H1 (cell line): ENCODE measurements at places on chromosomes 3 and 15. TPM values are rescaled to one million over a fixed set of nuclear protein-coding genes. Genes with fewer than 3 reads are reported as not detected.

Gene GHSR
- total RNA-seq, result not detected in 2 replicates

Gene OSTN
- total RNA-seq, result not detected in 2 replicates

Gene AMOTL2
- 60.3 and 63.7 TPM in 2 replicates for total RNA-seq

Gene CIB2
- total RNA-seq, result 45.8 and 46.8 TPM in 2 replicates

Gene ECE2
- 0.48 and 0.86 TPM in 2 replicates for total RNA-seq

Gene NT5DC2
- 331 and 367 TPM in 2 replicates for total RNA-seq

DNA sequence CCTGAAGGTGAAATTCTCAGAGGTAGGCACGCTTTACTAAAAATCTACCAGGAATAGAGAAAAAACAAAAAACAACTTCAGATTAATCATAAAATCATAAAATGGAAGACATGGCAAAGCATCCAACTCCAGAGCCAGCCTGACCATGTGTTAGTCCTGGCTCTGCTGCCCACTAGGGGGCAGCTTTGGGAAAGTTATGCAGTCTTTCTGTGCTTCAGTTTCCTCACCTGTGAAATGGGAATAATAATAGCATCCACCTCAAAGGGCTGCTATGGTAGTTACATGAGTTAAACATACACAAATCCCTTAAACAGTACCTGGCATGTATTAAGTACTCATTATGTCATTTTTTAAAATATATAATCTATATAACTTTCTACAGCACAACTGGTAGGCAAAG lies 52.3 kb downstream of the WNT5A start:
- DNase-seq, result peak; percentile 17

DNA sequence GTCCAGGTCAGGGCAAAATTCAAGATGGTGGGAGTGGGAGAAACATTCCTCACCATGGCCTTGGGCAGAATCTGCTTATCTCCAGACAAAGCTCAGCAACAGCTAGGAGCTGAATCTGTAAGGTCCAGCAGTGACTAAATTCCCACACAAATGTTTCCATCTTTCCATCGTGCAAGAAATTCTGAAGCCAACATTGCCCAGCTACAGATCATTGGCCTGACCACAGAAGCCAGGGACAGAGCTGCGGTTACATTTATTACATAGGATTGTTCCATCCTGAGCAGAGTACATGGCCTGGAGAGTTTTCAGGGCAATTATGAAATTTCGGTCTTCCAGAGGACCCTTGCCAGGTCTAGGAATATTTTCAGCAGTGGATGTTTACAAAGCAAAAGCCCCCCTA lies 100.3 kb downstream of the LIPC start:
- no peak for DNase-seq

- no peak for DNase-seq
Observed at GRCh38 chr15:73389539-73389938, 20.8 kb upstream of the HCN4 start.

- DNase-seq, result no peak
Observed at GRCh38 chr3:53828581-53828980, 17.6 kb downstream of the CHDH start.

DNA sequence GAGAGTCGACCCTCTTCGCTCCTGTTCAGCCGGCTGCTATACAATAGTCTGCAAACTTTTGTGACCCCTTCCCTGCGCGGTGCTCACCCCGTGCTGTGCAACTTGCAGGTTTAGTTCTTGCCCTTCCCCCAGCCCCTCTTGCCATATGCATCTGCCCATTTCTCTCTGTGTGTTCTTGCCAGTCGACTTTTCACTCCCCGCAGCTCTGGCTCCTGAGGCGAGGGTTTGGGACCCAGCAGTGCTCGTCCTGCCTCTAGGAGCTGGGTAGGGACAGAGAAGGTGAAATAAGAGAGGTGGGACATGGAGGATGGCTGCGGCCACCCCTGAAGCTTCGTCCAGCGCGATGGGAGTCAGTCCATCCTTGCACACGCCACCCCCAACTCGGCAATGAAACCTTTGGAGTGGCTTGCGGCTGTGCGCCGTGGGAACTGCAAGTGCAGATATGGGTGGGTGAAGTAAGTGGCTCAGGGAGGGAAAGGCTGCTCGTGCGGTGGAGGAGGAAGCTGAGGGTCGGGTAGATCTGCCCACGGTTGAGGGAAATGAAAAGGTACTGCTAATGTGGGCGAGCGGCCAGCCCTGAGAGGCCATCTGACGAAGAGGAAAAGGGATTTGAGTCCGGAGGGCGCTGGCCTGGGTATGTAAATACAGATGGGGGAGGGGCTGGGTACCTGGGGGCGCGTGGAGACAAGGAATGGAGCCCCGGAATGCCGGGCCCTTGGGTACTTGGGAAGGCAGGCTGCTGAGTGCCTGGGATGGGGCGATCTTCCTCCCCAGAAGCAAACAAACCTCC lies 1.0 kb downstream of the LRRC3B start:
- DNase-seq, result no peak

- DNase-seq, result no peak
Observed at GRCh38 chr3:115359536-115359935, 212.4 kb upstream of the ZBTB20 start.

DNA sequence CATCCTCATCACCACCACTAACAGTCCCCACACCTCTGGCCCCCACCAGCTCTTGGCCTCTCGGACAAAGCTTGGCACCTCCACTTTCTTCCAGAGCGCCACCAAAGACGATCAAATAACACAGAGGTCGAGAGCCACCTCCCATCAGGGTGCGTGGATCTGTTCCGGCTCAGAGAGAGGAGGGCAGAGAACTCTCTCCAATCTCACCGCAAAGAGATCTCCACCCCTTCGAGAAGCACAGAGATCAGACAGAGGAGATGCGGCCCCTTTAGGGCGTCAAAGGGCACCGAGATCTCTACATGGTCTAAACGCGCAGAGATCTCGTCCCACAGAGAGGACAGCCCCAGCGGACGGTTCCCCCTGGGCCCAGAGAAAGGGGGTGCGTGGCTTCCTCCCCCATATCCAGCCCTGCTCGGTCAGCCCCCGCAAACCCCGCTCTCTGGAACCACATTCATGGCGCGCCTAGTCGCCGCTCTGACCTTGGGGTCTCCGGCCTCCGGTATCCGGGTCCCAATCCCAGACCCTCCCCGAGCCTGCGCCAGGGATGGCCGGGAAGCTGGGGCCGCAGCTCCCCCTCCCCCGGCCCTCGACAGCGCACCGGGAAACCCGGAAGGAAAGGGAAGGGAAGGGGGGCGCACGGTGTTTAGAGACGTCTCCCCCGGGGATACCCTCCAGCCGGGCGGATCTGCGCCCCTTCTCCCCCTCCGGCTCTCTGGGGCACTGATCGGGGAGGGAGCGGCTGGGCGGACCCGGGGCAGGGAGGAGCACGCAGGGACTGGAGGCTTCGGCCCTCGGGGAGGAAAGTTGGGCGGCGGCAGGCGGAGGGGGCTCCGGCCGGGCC lies 608 bp downstream of the SCN5A start:
- DNase-seq, result no peak

DNA sequence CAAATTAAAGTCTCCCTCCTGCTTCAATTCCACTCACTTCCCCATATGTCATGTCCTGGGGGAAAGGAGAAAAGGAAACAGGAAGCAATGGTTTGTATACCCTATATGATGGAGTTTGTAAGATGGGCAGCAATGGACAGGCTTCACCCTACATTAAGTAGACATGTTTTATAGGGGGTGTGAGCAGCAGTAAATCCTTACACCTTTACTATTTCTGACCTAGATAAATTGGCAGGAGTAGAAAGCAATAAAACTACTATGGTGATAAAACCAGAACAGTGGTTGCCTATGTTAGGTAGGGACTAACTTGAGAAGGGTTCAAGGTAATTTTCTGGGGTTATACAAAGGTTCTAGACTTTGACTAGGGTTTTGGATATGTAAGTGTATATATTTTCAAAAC lies 301.7 kb downstream of the GBE1 start:
- DNase-seq, result no peak

GRCh38 chr3:122662505-122662904 lies 18.1 kb upstream of the PARP14 start:
- no peak for DNase-seq

GRCh38 chr3:171230865-171231264 lies 204.3 kb upstream of the SLC2A2 start:
- DNase-seq, result no peak

DNA sequence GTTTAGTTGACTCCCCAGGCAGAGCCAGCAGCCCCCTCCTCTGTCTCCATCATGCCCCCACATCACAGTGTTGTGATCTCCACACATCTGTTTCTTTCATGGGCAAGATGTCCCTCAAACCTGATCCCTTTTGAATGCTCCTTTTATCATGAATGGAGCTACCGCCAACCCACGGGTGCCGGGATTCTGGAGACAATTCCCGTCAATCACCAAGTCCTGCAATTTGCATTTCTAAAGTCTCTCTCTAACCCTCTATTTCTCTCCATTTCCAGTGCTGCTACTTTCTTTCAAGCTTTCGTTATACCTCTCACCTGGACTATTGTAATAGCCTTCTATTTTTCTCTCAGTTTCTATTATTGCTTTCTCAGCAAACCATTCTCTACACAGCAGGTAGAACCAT lies 89.7 kb upstream of the CCNL1 start:
- no peak for DNase-seq

- peak; percentile 77 for DNase-seq
Observed at GRCh38 chr3:122183893-122184590, 574 bp downstream of the CASR start.

DNA sequence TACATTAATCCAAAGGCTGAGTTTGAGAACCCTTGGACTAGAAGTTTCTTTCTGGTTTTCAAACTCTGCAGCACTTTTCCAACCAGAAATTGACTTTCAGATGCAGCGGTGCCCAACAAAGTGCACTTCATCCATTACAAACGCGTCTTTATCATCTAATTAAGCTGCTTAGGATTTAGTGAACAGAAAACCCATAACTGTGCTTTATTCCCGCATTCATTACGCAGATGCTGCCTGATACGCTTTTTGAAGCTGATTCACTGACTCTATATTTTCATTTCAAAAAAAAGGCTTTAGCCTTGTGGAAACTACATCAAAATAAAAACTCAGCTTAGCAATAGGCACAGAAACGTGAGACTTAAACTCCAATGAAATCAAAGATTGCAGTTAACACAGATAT lies 69.8 kb upstream of the CTXND1 start:
- DNase-seq, result no peak

GRCh38 chr3:134849561-134849960 lies 54.5 kb downstream of the EPHB1 start:
- DNase-seq, result no peak

- DNase-seq, result no peak
Observed at GRCh38 chr3:179299999-179300613, 22.7 kb upstream of the ZNF639 start.
